B cell (primary cell): ENCODE measurements at places on chromosomes 5 and 9. TPM values are rescaled to one million over a fixed set of nuclear protein-coding genes. Genes with fewer than 3 reads are reported as not detected.

ZBED3 gene
- total RNA-seq, result 1.2 and 1.6 TPM in 2 replicates

DNA sequence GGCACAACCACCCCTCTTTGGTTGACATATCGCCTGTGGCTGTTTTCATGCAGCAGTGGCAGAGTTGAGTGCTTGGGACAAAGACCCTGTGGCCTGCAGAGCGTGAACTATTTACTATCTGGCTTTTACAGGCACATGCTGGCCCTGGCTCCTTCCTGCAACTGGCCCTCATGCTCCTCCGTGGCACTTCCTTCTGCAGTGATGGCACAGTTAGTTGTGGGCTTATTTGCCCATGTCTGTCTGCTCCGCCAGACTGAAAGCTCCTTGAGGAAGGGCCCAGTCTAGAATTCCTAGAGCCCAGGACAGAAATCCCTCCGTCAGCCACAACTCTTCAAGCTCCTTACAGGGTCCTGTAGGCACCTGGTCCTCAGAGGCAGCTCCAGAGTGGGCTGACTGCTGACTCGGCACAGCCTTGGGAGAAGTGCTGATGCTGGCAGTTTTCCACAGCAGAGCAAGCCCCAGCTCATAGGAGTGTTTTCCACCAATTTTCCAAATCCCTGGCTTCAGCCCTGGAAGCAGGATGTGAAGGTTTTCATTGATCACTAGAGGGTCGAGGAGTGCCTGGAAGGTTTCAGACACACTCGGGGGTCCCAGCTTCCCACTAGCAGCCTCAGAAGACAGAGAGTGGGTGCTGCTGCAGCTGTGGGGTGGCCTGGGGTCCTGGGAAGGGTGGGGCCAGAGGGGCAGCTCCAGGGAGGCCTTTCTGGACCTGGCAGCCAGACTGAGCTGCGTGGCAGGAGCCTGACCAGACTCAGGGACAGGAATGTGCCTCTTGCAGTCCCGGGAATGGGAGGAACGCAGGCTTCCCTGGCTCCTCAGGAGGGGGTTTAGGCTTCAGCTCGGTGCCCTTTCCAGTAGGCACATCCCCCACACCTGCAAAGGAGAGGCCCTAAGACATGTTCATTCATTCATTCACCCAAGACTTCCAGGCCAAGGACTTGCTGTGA is 56.5 kb upstream of the ANGPTL2 start:
- H3K36me3 ChIP-seq, result peaks cover 6% of the 10 kb centered on the region
- H3K4me1 ChIP-seq, result no peaks in the 10 kb centered on the region
- no peak for DNase-seq
- no peak overlapping the region for H3K4me3 ChIP-seq
- H3K27me3 ChIP-seq, result no peaks in the 10 kb centered on the region

SLC36A2 gene
- total RNA-seq, result not detected in 2 replicates

OTULINL gene
- total RNA-seq, result 0.80 and 0.81 TPM in 2 replicates
